ENCODE measurements at places on chromosomes 3 and 15. TPM values are rescaled to one million over a fixed set of nuclear protein-coding genes. Genes with fewer than 3 reads are reported as not detected.

Gene KIF7
- total RNA-seq = 8.3 TPM

Gene DGKG
- 0.05 TPM for total RNA-seq

Gene GUCA1C
- total RNA-seq = not detected

Gene FOXP1
- total RNA-seq = 78.5 TPM

Gene SLC24A1
- 2.9 TPM for total RNA-seq

Gene SPATA12
- total RNA-seq = 0.14 TPM

Gene MCF2L2
- 0.81 TPM for total RNA-seq

Gene UROC1
- total RNA-seq = 0.09 TPM

Gene VGLL3
- 0.85 TPM for total RNA-seq

Gene ZKSCAN7
- 5.8 TPM for total RNA-seq

Gene GABRG3
- total RNA-seq = 1.9 TPM

Gene GOLGA8T
- total RNA-seq = not detected

Gene TMOD2
- total RNA-seq = 70.4 TPM

Gene SLC35A5
- 21.0 TPM for total RNA-seq

Gene EFHB
- 1.5 TPM for total RNA-seq

Gene ZDHHC23
- 2.2 TPM for total RNA-seq

Gene KBTBD13
- total RNA-seq = not detected

Gene PLA2G4D
- 0.16 TPM for total RNA-seq

Gene ABI3BP
- 4.2 TPM for total RNA-seq

Gene GOLGA6L7
- 2.3 TPM for total RNA-seq

Gene HYAL2
- total RNA-seq = 21.0 TPM

Gene RLBP1
- total RNA-seq = not detected

Gene TMCO5A
- total RNA-seq = not detected

Gene NANOGP8
- 2.2 TPM for total RNA-seq

Gene PRRT3
- 2.5 TPM for total RNA-seq

Gene TGM4
- total RNA-seq = 0.72 TPM

Gene SPINK8
- not detected for total RNA-seq

Gene NIT2
- total RNA-seq = 8.9 TPM

Gene MAGEL2
- total RNA-seq = 4.3 TPM

Gene MYRIP
- total RNA-seq = 10.2 TPM

Gene TRPC1
- 14.1 TPM for total RNA-seq

Gene APOD
- total RNA-seq = 20.4 TPM

Gene BFSP2
- not detected for total RNA-seq

Gene CTXN2
- 0.52 TPM for total RNA-seq

Gene CHRNA7
- total RNA-seq = 8.2 TPM

Gene RARB
- 27.6 TPM for total RNA-seq

Gene LIPC
- 0.38 TPM for total RNA-seq

Gene C3orf85
- not detected for total RNA-seq

Measured in motor neuron (in vitro differentiated cells).